Ovary (tissue), 10 donors: ENCODE measurements at places on chromosomes 13 and 19. TPM values are rescaled to one million over a fixed set of nuclear protein-coding genes. Genes with fewer than 3 reads are reported as not detected.

CAPN12 gene
- polyA plus RNA-seq: 3.6 TPM

ZSWIM4 gene
- 3.8 TPM for polyA plus RNA-seq

WDR62 gene
- polyA plus RNA-seq: 0.51 TPM

C1QTNF9 gene
- polyA plus RNA-seq: 0.39 TPM

LHFPL6 gene
- 102 TPM for polyA plus RNA-seq

RNF225 gene
- not detected for polyA plus RNA-seq

HOMER3 gene
- polyA plus RNA-seq: 28.4 TPM

ZNF230 gene
- 3.5 TPM for polyA plus RNA-seq

DOCK9 gene
- polyA plus RNA-seq: 71.9 TPM

ADAMTS10 gene
- polyA plus RNA-seq: 37.5 TPM

PNMA8A gene
- polyA plus RNA-seq: 9.9 TPM

LIPE gene
- polyA plus RNA-seq: 1.7 TPM

KCNK6 gene
- polyA plus RNA-seq: 7.4 TPM

PCDH9 gene
- 0.18 TPM for polyA plus RNA-seq

C19orf73 gene
- polyA plus RNA-seq: not detected

USF2 gene
- 169 TPM for polyA plus RNA-seq
